ENCODE measurements at places on chromosomes 5 and 9. TPM values are rescaled to one million over a fixed set of nuclear protein-coding genes. Genes with fewer than 3 reads are reported as not detected.

The SCGB3A1 gene
- polyA plus RNA-seq: not detected

The HAPLN1 gene
- polyA plus RNA-seq: 7.7 TPM

The ZDHHC11B gene
- polyA plus RNA-seq: not detected

The FCN2 gene
- polyA plus RNA-seq: not detected

DNA sequence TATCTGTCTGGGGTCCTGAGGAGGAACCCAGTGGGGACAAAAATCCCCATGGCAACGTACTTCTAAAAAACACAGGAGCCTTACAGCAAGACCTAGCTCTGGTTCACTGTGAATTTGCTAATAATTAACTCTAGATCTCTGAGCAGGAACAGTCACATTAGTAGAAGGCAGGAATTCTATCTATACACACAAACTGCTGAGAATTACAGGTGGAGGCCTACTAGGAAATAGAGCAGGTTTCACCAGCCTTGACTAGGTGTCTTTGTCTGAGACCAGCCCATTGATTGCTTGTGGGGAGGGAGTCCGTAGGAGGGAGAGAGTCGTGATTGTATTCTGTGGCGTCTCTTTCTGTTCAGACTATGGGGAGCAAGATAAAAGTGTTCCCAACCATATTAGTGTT is 44.8 kb downstream of the PRLR start:
- DNase-seq: no peak

DNA sequence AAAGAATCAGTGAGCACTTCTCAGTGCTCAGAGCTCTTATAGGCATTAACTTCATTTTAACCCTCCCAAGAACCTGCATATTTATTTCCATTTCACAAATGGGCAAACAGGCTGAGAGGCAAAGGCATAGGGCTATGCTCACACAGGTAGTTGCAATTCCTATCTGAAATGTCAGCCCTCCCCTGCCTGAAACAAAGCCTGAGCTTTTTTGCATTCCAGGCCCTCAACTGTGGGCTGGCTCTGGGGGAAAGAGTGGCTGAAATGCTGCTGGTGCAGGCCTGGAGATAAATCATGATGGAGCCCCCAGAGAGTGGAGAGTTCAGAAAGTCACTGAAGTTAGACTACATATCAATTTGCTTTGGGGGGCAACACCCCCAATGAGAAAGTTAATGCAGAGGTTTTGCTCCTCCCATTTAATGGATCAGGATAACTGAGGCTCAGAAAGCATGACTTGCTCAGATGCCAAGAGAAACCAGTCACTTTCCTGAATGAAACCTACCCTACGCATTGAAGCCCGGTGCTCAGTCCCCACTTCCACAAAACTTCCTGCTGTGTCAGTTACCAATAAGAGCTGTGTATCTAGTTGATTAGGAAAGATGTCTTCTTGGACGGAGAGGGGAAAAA is 5.6 kb downstream of the DRD1 start:
- DNase-seq: no peak

GRCh38 chr5:103119070-103119764 is 721 bp downstream of the GIN1 start:
- DNase-seq: peak; percentile 49

- no peak for DNase-seq
These were observed 964.9 kb downstream of the MAT2B start for GRCh38 chr5:164470312-164470711.

DNA sequence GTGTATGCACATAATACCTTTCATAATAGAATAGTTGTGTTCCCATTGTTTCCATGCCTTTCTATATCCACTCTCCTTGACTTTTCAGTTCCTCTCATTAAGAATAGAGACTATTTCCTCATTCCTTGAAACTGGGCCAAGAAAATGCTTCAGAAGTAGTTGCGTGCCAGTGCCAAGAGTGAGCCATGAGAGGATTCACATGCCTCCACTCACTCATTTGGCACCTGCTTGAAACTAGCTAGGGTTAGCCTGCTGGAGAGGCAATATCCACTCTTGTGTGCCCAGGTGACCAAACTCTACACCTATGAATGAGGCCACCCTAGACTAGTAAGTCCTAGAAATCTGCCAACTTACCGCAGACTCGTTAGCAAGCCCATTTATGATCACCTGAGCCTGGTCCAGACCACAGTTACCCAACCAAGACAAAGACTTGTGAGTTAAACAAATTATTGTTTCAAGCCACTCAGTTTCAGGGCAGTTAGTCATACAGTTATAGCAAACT is 276.3 kb downstream of the EPB41L4A start:
- peak; percentile 74 for DNase-seq

GRCh38 chr9:89600831-89601230 is 4.0 kb upstream of the GADD45G start:
- no peak for DNase-seq

GRCh38 chr9:126722252-126722921 is 82.5 kb upstream of the ZBTB43 start:
- peak; percentile 13 for DNase-seq

GRCh38 chr5:59267033-59267432 is 626.5 kb downstream of the PDE4D start:
- DNase-seq: no peak

GRCh38 chr5:146643776-146644175 is 127.8 kb upstream of the GPR151 start:
- no peak for DNase-seq

GRCh38 chr5:4130819-4131218 is 535.2 kb downstream of the IRX1 start:
- peak; percentile 22 for DNase-seq

DNA sequence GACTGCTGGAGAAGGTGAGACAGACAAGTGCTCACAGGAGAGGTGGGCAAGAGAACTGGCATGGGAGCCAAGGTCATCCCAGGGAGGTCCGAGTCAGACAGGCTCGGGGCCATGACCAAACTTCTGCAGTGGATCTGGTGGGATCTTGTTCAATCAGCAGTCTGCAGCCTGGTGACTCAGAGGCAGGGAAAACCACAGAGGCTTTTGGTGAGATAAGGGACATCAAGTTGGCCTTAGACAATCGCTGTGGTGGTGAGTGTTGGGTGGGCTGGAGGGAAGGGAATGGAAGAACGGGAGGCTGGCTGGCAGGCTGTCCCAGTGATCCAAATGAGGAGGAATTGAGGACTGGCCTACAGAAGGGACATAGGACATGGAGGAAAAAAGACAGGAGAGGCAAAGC is 123.8 kb downstream of the TMEM174 start:
- DNase-seq: peak; percentile 51

DNA sequence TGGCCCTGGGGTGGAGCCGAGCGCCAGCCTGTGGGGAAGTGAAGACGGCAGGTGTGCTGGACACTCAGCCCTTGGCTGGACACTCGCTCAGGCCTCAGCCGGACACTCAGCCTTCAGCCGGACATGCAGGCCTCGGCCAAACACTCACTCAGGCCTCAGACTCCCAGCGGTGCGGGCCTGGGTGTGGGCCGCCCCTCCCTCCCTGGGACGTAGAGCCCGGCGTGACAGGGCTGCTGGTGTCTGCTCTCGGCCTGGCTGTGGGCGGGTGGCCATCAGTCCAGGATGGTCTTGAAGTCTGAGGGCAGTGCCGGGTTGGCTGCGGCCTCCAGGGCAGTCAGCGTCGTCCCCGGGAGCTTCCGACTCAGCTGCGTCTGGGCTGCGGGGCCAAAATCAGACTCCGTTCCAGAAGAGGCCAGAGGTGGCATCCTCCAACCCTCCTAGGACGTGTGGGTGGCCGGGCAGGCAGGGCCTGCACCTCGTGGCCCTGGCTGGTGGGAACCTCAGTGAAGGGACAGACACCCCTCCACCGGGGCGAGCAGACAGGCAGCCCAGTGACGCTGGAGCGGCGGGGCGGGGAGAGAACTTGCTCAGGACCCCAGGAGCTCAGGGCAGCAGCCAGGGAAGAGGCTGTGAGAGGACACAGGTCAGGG is 28.4 kb downstream of the SLC6A18 start:
- no peak for DNase-seq
